ENCODE measurements at places on chromosomes 11 and 22.

DNA sequence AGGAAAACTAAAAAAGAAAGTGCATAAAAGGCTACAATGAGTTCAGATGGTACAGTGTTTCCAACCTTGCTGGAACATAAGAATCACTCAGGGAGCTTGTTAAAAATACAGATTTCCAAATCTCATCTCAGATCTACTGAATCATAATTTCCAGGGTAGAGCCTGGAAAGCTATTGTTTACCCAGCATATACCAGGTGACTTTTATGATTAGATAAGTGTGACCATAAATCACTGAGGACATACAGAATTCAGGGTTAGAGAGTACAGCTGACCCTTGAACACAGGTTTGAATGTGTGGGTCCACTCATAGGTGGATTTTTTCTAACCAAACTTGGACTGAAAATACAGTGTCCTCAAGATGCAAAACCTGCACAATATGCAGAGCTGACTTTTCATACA, 11.9 kb downstream of the SAAL1 start:
- no peak for DNase-seq

DNA sequence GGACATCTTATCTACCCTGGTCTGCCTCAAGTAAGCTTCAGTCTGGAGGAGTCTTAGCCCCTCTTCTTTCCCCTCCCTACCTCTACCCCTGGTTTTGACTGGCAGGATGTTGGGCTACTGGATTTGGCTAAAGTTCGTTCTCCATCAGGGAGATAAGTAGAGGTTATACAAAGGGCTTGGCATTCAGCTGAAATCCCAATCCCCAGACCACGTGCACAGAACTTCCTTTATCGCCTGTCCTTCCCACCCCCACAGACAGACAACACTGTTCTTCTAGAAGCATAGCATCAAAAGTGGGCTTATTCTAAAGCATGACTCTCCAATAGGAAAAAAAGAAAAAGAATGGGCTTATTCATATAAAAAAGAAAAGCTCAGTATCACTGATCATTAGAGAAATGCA, 7.8 kb downstream of the PRG3 start:
- no peak for DNase-seq

DNA sequence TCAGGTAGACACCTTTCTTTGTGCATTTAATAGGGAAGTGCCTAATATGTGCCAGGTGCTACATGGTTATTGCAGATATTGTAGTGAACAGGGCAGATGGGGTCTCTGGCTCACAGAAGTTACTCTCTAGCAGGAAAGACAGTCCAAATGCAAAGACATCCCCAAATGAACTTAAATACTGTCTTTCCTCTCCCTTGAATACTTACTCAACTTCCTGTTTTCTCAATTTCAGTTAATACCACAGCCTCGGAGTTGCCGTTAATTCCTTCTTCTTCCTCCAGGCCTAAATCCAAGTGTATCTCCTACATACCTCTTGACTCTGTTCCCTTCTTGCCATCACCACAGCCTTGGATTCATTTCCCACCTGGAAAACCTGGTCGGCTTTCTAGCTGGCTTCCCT, 134.3 kb upstream of the SESN3 start:
- DNase-seq, result no peak

- DNase-seq, result no peak
Measured at GRCh38 chr11:104365676-104366075, 201.7 kb upstream of the PDGFD start.

DNA sequence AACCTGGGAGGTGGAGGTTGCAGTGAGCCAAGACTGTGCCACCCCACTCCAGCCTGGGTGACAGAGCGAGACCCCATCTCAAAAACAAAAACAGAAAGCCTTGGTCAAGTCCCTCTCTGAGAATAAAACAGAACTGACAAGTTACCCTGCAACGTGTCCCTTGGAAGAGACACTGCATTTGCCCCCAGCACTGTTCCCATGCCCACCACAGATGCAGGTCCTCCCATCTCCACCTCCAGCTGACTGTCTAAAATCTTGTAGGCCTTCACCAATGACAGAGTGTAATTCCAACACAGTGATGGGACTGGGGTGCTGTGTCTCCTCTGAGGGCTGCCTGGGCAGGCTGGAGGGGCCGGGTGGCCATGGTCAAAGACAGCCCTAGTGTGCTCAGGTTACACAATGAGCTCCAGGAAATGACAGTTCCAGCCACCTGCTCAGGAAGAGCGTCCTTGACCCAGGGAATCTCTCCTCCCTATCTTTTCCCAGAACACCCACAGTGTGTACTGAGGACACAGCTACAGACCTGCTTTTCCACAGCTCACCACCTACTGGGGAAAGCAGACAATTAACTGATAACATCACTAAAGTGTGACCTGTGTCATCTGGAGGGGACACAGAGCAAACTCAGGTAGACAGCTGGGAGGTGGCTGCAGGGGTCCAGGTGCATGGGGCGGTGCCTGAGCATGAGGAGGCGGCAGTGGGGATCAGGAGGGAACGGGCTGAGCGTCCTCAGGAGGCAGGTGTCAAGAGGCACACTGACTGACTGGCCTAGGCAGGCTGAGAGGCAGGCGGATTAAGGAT, 56.4 kb downstream of the ARFGAP3 start:
- no peak for DNase-seq

DNA sequence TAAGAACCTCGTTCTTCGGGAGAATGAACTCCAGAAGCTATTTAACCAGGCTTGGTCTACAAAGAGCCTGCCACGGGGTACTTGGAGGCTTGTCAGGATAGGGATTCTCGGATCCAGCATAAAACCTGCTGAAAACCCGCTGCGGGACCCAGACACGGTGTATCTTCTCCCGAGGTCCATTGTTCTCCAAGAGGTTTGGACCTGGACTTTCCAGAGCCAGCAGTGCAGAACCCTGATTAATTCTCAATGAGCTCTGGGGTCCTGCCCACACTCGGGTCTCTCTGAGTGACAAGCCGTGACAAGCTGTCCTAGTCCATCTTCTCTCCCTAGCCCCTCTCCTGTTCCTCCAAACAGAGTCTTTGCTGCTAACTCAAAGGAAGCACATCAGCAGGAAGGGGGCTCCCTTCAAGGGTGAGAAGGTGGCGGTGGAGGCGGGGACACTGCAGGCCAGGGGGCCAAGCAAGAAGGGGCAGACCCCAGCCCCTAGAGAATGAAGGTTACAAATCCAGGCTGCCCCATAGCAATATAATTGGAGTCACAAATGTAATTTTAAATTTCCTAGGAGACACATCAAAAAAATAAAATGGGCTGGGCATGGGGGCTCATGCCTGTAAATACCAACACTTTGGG, 12.2 kb downstream of the SHANK2 start:
- DNase-seq, result no peak

- DNase-seq, result peak; percentile 91
Measured at GRCh38 chr22:27113211-27113635, 455.8 kb downstream of the MIAT start.

GRCh38 chr22:24950272-24950902, 2.1 kb upstream of the KIAA1671 start:
- peak; percentile 72 for DNase-seq

GRCh38 chr11:91587131-91587530, 637.5 kb upstream of the FAT3 start:
- no peak for DNase-seq

GRCh38 chr11:120709808-120710207, 198.3 kb downstream of the GRIK4 start:
- DNase-seq, result no peak

DNA sequence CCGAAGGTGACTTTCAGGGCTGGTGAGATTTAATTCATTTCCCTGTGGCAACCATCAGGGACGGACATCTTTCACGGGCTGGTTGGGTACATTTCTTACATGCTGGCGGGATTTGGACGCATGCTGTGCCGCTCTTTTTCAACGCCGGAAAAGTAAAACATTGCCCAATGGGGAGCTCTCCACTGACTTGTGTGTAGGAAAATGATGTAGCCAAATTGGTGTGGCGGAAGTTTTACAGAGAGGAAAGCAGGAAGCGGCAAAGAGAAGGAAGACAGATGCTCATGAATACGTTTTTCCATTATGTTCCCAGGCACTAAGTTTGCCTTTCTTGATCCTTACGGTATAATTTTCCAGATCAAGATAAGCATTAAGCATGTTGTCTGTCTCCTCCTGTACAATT, 375.8 kb downstream of the NTM start:
- no peak for DNase-seq

Measured in GM03348 (cell line).